ENCODE measurements at places on chromosomes 4 and X.
A peak's percentile ranks its signal among the peaks of the same experiment; 100 is the strongest.

DNA sequence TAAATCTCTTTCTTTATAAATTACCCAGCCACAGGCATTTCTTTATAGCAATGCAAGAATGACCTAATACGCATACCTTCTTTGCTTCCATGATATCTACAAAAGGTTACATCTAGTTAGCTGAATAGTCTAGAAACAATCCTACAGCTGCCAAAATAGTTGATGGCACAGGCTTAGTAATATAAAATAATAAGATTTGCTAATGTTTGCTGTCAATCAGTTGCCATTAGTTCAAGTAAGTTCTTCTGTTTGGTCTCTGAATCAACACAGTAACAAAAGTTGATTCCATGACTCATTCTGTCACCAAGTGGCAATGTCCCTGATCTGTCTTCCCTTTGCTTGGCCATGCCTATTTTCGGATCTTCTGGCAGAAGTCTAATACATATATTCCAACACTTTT is 470.2 kb downstream of the SPRY1 start:
- no peak for DNase-seq

DNA sequence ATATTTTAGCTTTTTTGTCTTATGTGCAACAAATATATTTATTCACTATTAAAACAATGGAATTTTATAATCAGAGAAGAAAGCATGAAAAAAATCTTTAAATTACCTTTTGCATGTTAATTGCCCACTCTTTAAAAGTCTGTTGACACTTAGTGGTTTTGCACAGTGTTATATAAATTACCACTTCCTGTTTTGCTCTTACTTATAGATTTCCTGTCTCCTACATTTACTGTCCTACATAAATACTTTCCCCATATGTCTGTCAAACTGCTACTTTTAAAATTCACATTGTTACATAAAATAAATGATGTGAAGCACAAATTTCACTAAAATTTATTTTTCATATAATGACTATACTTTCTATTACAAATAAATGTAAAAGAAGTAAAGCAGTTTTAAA is 161.1 kb upstream of the NDST4 start:
- no peak for DNase-seq

- no peak for DNase-seq
Measured at GRCh38 chrX:637660-638481, 7.3 kb downstream of the SHOX start.

GRCh38 chr4:95546866-95547714 is 1.7 kb downstream of the UNC5C start:
- DNase-seq: peak; percentile 35

DNA sequence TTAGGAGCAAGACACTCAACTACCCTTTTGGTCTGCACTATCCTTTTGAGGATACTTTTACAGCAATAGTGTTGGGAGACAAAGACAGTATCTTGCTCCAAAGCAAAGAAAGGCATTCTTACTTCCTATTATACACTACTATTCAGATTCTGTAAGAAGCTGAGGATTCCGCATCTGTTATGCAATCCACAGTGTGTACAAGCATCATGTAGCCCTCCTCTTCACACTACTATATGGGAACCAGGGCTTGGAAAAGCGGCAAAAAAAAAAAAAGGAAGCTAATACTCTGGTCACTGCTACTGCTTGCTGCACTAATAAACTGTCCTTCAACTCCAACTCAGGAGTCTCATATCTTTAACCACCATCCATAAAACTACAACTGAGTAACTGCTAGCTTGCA is 59.1 kb downstream of the FBXW7 start:
- no peak for DNase-seq

- DNase-seq: no peak
Measured at GRCh38 chr4:137640838-137641158, 108.5 kb upstream of the PCDH18 start.

DNA sequence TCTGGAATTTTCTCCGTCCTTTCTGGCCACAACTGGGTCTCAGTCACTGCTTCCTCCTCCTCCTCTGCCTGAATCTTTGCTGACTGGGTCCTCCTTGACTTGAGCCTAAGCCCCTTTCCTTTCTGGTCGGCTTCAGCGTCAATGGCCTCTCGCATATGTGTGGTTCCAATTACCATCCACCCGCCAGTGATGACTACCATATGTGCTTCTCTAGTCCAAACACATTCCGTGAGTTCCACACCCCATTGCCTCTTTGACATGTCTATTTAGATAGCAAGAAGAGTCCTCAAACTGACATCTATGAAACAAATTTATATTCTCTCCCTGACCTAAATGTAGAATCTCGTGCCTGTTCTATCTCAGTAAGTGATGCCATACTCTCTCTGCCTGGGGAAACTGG is 19.8 kb downstream of the MXRA5 start:
- no peak for DNase-seq

- no peak for DNase-seq
Measured at GRCh38 chr4:139188648-139189416, 11.8 kb upstream of the ELF2 start.

GRCh38 chrX:40202456-40202855 is 104.7 kb upstream of the BCOR start:
- DNase-seq: no peak

- no peak for DNase-seq
Measured at GRCh38 chr4:167964766-167965373, 127.5 kb upstream of the ANXA10 start.
